ENCODE measurements at places on chromosomes 12 and 14.

DNA sequence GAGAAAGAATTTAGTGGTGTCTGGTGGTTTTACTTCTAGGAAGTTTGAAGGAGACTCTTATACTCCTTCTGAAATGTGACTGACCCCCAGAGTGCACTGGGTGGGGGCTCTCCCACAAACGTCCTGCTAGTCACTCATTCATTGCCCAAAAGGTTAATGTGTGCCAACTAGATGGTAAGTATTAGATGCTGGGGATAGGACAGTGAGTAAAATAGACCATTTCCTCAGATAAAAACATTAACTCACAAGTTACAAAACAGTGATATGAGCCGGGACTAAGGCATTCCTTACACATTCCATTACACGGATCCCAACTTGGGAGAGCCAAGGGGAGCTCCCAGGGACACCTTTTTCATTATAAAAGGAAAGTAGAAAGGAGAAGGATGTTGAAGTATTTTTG lies 185.1 kb downstream of the ATXN7L3B start:
- DNase-seq: no peak

GRCh38 chr12:87082756-87083155 lies 826.6 kb upstream of the MGAT4C start:
- no peak for DNase-seq

- DNase-seq: peak; percentile 62
These were observed 1.4 kb upstream of the ABCD2 start for GRCh38 chr12:39620659-39621658.

DNA sequence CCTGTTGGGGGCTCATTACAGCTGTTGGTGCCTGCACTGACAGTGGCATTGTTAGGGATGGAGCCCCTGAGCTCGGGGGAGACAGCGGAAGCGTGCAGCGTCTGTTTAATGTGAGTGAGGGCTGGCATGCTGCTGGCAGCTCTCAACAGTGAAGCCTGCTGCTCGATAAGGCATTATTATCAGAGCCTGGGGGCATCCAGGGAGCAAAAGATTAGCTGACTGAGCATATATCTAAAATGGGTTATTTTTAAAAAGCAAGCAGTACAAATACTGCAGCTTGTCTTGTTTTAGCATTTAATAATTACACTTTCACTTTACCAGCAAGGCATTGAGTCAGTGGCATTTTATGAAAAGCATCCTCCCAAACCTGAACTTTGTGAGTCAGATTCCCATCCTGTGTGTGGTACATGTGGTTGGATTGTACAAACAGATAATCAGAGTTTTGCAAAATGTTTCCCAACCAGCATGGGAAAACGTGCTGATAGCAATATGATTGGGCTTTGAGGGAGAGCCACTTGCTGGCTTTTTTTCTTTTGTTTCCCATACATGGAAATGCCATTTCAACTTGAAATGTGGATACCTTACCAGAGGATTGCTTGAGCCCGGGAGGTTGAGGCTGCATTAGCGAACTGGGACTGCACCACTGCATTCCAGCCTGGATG lies 150.8 kb downstream of the PRKCH start:
- DNase-seq: peak; percentile 78

DNA sequence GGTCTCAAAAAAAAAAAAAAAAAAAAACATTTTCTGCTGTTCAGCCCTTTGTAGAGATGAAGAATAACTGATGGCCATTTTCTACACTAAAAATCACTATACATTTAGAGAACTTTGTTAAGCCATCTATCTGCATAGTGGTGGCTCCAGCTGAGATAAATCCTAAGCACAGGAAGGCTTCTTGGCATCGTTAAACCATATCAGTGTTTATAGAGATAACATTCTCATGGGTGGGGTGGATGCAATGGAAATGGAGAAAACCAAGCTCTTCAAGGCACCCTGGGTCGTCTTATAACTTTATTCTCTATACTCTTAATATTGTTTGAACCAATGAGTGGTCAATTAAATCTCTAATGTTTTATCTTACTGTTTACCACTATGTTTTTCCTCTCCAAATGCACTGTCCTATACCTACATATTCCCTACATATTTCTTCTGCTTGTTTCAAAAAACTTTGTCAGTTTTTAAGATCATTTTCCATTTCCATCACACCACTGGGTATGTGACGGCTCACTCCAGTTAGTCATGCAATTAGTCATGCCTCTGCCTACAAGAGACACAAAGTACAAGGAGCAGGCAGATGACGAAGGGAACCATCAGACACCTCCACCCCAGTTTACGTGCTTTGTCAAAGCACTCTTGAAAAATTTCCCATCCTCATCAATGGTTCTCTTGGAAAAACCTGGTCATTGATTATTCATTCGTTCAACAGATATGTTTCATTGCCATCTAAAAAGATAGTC lies 119.3 kb upstream of the OVCH1 start:
- no peak for DNase-seq

DNA sequence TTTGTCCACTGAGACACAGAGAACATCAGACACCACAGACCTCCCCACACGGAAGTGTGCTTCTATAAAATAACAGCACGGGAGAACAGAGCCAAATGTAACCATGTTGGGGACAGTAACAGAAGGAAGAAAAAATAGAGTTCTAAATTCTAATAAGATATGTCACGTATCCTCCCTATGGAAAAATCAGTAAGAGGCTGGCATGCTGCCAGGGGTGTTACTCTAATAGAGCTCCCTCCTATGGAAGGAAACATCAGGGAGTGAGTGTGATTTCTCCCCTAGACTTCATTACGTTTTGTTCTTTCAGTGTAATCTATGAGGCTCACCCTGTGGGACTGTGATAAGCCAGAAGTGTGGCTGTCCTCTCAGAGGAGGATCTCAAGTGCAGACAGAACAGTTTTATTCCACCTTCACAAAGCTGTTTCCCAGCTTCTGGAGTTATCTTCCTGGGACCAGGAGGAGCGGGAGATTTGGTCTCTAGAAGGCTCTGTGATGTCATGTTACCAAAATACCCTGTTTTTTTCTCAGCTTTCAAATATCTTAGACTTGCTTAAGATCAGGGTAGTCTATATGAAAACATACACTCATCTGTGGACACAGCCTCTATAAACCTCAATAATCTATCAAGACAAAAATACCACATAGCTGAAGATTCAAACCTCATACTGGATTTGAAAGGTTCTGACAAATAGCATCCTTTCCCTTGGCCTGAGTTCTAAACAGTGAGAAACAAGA lies 69.3 kb downstream of the ZFC3H1 start:
- DNase-seq: no peak

DNA sequence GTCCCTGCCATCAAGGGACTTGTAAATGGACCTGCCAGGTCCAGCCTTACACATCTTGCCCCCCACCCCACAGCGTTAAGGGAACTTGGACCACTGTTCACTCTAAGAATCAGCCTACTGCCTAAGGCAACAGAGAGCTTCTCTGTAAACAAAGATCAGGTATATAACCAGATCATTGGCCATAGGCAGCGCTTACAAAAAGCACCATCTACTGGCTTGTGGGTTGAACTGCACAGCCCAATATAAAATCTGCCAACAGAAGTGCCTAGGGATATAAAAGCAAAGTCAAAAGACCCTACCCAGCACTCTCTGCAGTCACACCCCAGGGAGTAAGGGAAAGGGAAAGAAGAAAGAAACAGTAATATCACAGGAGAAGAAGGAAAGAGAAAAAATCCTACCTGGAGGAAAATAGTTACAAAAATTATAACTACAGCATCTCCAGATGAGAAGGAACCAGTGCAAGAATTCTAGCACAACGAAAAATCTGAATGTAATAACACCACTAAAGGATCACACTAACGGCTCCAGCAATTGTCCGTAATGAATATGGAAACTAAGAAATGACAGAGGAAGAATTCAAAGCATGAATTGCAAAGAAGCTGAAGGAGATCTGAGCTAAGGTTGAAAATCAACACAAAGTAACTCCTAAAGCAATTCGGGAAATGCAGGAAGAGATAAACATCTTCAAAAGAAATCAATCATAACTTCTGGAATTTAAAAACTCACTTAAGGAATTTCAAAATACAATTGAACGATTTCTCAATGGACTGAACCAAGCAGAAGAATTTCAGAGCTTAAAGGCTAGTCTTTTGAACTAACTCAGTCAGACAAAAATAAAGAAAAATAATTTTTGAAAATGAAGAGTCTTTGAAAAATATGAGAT lies 95.2 kb upstream of the PCED1B start:
- DNase-seq: peak; percentile 32

- DNase-seq: no peak
These were observed 146.5 kb downstream of the ETV6 start for GRCh38 chr12:11795913-11796459.

GRCh38 chr14:63840981-63841380 lies 11.8 kb upstream of the SYNE2 start:
- peak; percentile 73 for DNase-seq

DNA sequence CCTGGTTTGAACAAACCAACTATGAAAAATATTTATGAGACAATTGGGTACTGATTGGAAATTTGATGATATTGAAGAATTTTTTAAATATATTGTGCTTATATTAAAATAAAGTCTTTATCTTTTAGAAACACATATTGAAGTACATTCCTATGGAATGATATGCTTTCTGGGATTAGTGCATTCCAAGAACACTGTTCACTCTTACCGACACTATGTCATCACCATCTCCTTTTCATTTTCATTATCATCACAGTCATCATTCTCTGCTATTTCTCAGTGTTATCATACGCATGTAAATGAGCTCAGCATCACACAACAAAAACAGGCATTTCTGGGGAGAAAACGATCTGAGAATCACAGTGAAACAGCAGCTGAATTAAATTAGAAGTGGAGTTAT lies 513.3 kb upstream of the CCDC196 start:
- no peak for DNase-seq

- no peak for DNase-seq
These were observed 7.3 kb downstream of the TESC start for GRCh38 chr12:117091758-117092510.

GRCh38 chr12:63068857-63069442 lies 82.1 kb downstream of the AVPR1A start:
- no peak for DNase-seq

- no peak for DNase-seq
These were observed 405.9 kb downstream of the AACS start for GRCh38 chr12:125470838-125471783.

DNA sequence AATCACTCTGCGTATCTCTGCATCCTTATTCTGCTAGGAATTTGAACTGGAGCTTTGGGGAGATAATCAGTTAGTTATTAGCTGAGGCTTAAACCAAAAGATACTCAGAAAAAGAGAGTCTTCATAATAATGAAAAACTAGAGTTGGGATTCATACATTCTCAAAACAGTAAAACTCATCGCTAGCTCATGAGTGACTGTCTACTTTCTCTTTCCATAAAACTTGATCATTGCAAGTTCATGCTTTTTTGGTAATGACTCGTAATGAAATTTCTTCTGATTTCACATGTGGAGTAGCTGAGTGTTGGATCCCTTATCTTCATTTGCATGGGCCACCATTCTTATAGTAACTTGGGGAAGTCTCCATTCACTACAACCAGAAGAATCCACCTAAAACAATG lies 397.7 kb downstream of the PDZRN4 start:
- no peak for DNase-seq

GRCh38 chr12:22971701-22972191 lies 346.8 kb downstream of the ETNK1 start:
- no peak for DNase-seq

DNA sequence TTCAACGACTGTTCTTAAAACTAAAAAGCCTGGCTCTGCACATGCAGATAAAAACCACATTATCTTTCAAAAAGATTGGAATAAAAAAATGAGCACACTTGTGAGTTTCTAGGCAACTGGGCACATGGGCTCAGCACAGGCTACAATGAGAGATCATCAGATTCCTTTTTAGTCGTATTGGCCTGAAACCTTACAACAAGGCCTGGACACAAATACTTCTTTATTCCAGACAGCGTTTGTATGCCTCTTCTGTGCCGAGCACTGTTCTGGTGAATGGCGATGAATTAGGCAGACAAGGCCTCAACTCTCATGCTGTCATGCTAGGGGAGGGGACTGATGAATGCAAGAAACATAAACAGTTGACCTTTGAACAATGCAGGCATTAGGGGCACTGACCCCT lies 463.0 kb downstream of the AACS start:
- no peak for DNase-seq

DNA sequence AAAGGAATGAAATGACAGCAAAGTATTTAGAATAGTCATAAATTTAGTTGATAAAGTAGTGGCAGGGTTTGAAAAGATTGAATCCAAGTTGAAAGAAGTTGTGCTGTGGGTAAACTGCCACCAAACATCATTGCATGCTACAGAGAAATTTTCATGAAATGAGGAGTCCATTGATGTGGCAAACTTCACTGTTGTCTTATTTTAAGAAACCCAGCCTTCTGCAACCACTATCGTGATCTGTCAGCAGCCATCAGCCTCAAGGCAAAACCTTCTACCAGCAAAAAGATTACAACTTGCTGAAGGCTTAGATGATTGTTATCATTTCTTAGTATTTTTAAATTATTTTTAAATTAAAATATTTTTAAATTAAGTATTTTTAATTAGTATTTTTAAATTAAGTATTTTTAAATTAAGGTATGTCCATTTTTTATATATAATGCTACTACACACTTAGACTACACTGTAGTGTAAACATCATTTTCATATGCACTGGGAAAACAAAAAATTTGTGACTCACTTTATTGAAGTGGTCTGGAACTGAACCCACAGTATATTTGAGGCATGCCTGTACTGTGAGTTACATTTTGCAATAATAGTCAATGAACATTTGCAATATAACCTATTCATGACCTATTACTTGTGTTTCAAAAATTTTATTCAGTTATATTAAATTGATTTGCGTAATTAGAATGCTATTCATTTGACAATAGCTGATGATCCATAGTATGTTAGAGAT lies 67.2 kb upstream of the SYT1 start:
- DNase-seq: no peak

DNA sequence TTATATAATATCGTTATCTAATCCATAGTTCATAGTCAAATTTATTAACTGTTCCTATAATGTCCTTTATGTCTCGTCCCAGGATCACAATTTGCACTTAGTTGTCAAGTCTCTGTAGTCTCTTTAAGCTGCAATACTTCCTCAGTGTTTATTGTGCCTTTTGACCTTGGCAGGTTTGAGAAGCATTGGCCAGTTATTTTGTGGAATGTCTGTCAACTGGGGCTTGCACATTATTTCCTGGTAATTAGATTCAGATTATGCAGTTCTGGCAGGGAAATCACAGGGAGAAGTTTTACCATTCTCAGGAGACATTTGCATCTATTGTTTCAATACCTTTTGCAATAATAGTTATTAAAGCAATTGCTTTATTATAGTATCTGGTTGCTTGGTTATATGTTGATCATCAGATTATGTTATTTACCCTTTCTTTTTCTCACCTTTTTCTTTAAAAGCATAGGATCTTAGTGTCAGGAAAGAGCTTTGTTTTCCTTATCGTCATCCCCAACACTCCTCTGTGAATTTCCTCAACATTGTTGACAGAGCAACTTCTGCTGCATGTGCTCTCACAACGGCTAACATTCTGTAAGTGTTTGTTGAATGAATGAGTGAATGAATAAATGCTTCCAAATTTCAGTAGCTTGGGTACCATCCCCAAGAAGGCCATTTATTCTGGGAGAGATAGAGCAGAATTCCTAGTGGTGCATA lies 3.7 kb upstream of the ART4 start:
- no peak for DNase-seq

GRCh38 chr12:98399532-98399931 lies 115.9 kb upstream of the TMPO start:
- peak; percentile 68 for DNase-seq

Data from CD4-positive, alpha-beta T cell treated with Interleukin-15 for 4 hours (primary cell).